ENCODE measurements at places on chromosomes 6 and 20. TPM values are rescaled to one million over a fixed set of nuclear protein-coding genes. Genes with fewer than 3 reads are reported as not detected.

GRIK2 gene
- total RNA-seq: 0.16 TPM

DNA sequence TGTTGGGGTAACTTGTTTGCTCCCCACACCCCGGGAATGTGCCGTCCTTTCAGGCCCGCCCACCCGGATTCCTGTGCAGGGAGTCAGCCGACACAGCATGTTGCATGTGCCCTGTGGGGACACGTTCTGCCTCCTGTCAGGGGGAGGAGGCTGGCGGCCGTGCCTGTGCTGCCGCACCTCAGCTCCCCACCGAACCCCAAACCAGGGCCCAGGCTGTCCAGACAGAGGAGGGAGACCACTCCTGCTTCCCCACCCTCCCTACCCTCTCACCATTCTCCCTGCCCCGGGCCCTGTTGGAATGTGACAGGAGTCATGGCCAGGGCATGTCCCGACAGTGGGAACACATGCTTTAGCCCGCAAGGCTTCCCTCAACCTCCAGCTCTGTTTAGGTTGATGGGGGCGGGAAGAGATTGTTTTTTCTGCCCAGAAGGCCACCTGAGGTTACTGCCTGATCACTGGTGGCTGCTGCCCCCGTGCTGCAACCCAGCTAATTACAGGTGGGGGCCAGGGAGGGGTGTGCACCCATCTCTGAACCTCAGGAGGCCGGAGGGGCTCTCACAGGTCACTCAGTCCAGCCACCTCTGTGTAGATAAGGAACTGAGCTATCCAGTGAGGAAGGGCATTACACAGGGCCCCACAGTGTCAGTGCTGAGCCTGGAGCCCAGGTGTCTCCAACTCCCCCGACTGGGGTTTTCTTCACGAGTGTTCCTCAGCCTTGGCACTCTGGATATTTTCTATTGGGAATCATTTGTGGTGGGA is 13.6 kb downstream of the LRRC73 start:
- peak; percentile 60 for DNase-seq
- H3K27ac ChIP-seq: no peak overlapping the region
- no peaks in the 10 kb centered on the region for H3K27me3 ChIP-seq
- no peaks in the 10 kb centered on the region for H3K36me3 ChIP-seq
- peaks cover 25% of the 10 kb centered on the region for H3K4me1 ChIP-seq

DNA sequence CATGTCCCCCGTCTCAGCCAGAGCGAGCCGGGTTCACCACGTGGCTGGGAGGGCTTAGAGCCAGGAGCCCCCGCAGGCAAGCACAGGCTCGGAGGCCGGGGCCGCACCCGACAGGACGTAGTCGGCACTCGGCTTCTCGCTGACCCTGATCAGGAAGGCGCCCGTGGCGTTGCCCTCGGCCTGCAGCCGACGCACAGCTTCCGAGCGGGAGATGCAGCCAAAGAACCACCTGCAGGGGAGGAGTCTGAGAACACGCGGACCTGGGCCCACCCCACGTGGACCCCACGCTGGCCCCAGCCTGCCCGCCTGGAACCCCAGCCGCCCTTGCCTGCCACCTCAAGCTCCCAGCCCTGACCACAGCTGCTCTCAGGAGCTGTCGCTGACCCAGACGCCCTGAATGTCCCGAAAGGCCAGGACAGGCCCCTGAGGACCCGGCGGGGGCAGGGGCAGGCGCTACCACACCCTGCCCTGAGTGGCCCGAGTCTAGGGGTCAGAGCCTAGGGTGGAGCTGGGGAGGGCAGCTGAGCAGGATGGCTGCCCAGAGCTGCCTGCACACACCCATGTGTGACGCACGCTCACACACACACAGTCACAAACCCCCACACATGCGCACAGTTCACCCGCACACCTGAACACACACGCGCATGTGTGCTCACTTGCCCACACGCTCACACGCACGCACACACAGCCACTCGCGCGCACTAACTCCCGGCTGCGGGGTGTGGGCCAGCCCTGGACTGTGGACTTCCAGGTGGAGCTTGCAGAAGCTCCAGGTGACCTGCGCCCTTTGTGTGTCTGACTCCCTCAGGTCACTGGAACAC is 2.1 kb downstream of the PTK6 start:
- peaks cover 52% of the 10 kb centered on the region for H3K27me3 ChIP-seq

OPRM1 gene
- not detected for total RNA-seq

- no peaks in the 10 kb centered on the region for H3K36me3 ChIP-seq
- H3K4me3 ChIP-seq: no peak overlapping the region
- H3K27me3 ChIP-seq: no peaks in the 10 kb centered on the region
- H3K27ac ChIP-seq: no peak overlapping the region
- DNase-seq: no peak
- H3K4me1 ChIP-seq: peaks cover 4% of the 10 kb centered on the region
Measured at GRCh38 chr6:134878136-134878535, 71.8 kb downstream of the ALDH8A1 start.

LAMP5 gene
- not detected for total RNA-seq

Data from psoas muscle (tissue), 8 donors.